ENCODE measurements at places on chromosomes 1 and 21.

GRCh38 chr1:9721606-9722377 is 70.3 kb downstream of the PIK3CD start:
- DNase-seq: peak; percentile 27

DNA sequence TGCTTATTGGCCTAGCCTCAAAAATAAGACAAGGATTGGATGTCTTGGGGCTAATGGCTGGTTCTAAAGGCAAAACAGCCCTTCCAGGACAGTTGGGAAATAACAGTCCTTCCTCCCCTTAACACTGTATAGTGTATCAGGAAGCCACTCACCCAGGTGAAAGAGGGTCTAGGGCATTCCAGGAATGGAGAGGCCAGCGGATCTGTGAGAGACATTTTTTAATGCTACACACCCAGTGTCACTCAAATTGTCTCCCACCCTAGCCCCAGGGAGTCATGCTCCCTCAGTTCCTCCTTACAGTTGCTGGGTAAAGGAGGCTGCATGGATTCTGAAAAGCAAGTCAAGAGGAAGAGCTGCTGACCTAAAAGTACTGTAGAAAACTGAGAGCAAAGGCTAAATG is 24.1 kb upstream of the EXO1 start:
- DNase-seq: no peak

DNA sequence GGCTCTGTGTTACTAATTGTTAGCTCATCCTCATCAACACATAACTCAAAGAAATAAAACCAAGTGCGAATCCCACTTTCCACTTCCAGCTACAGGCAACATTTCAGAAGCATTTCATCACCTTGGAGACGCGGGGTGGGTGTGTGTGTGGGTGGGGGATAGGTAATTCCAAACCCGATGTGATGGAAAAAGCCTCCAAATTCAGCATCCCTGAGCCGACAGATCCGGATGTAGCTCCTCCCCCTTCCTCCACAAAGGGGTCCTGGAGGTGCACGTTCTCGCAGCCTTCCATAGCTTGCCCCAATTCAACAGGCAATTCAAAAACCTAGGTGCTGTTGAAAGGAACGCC is 486 bp downstream of the HSPA13 start:
- DNase-seq: no peak

DNA sequence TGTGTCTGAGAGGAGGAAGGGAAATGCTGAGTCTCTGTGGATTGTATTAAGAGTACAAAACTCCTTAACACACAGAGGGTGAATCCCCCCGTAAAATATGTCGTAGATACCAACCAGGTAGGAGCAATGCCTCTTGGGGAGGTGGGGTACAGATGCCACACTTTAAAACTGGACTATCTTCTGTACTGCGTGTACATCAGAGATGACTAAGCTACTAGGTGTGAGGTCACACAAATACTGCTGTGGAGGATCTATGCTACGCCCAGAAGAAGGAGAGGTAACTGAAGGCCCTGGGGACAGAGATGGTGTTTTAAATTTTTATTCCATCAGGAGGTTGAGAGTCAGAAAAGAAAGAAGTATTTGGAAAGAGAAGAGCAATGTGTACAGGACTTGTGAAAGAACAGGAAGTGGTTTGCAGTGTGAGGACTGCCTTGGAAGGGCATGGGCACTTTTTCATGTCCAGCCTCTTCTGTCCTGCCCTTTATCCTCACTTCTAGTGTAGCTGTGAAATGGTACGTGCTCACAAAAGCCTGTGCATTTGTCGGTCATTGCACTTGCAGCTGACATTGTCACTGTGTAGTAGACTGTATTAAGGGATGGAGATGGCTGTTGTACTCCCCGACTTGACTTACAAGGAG is 287.8 kb upstream of the CHRM3 start:
- no peak for DNase-seq

GRCh38 chr1:230140221-230141020 is 73.4 kb downstream of the GALNT2 start:
- DNase-seq: no peak

GRCh38 chr1:66542314-66542713 is 8.4 kb downstream of the SGIP1 start:
- DNase-seq: no peak

Data from HTR-8/SVneo (cell line).